CD14-positive monocyte (primary cell): ENCODE measurements at places on chromosomes 2 and 18.
A peak's percentile ranks its signal among the peaks of the same experiment; 100 is the strongest.

GRCh38 chr18:55427951-55428350 is 160.0 kb downstream of the TCF4 start:
- H3K36me3 ChIP-seq, result no peaks in the 10 kb centered on the region
- no peaks in the 10 kb centered on the region for H3K27me3 ChIP-seq
- H3K4me1 ChIP-seq, result no peaks in the 10 kb centered on the region

DNA sequence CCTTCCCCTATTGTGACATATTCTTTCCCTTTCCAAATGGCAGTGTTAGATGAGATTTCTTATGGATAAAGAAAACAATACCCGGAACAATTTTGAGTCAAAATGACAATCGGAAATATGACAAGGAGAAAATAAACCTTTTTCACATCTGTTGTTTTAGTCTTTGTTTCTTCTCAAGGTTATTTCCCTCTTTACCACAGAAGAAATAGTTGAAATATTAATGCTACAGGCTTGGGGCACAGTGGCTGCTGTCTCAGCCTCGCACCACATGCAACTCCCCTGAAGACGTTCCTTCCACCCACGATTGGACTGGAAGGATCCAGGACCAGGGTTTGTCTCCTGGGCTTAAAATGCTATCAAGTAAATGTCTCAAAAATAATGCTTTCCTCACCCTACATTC is 77.6 kb downstream of the FHOD3 start:
- H3K4me3 ChIP-seq, result no peak overlapping the region
- H3K27ac ChIP-seq, result no peak overlapping the region
- no peaks in the 10 kb centered on the region for H3K36me3 ChIP-seq
- H3K4me1 ChIP-seq, result no peaks in the 10 kb centered on the region

GRCh38 chr2:223587301-223587700 is 14.9 kb downstream of the SCG2 start:
- H3K4me3 ChIP-seq, result no peak overlapping the region
- no peak overlapping the region for H3K27ac ChIP-seq
- no peaks in the 10 kb centered on the region for H3K27me3 ChIP-seq
- H3K4me1 ChIP-seq, result no peaks in the 10 kb centered on the region
- H3K36me3 ChIP-seq, result no peaks in the 10 kb centered on the region
- no peak for DNase-seq

GRCh38 chr2:16559278-16560067 is 106.2 kb downstream of the CYRIA start:
- no peaks in the 10 kb centered on the region for H3K27me3 ChIP-seq
- H3K4me3 ChIP-seq, result no peak overlapping the region

- peaks cover 47% of the 10 kb centered on the region for H3K36me3 ChIP-seq
- peak overlapping the region; percentile 98 for H3K27ac ChIP-seq
- peaks cover 59% of the 10 kb centered on the region for H3K4me1 ChIP-seq
Observed at GRCh38 chr2:218743068-218743467, 32.4 kb downstream of the TTLL4 start.

DNA sequence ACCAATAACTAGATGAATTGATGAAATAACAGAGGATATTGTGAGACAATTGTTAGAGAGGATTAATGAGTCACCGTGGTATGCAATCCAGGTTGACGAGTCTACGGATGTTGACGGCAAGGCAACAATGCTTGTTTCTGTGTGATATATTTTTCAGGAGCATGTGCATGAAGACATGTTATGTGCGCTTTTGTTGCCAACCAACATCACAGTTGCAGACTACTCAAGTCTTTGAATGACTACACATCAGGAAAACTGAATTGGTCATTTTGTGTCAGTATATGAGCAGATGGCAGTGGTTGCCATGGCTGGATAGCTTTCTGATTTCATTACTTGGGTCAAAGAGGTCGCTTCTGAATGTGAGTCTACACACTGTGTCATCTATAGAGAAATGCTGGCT is 96.8 kb upstream of the CRACDL start:
- no peaks in the 10 kb centered on the region for H3K27me3 ChIP-seq
- no peak for DNase-seq
- H3K27ac ChIP-seq, result no peak overlapping the region
- H3K36me3 ChIP-seq, result no peaks in the 10 kb centered on the region

- H3K27ac ChIP-seq, result no peak overlapping the region
- DNase-seq, result no peak
- no peaks in the 10 kb centered on the region for H3K36me3 ChIP-seq
- H3K27me3 ChIP-seq, result no peaks in the 10 kb centered on the region
- no peak overlapping the region for H3K4me3 ChIP-seq
Observed at GRCh38 chr2:240310201-240310600, 125.3 kb upstream of the GPC1 start.

GRCh38 chr18:74950479-74950878 is 258.5 kb downstream of the PTGR3 start:
- H3K36me3 ChIP-seq, result no peaks in the 10 kb centered on the region
- no peak overlapping the region for H3K4me3 ChIP-seq
- no peak for DNase-seq
- no peak overlapping the region for H3K27ac ChIP-seq
- H3K27me3 ChIP-seq, result no peaks in the 10 kb centered on the region

DNA sequence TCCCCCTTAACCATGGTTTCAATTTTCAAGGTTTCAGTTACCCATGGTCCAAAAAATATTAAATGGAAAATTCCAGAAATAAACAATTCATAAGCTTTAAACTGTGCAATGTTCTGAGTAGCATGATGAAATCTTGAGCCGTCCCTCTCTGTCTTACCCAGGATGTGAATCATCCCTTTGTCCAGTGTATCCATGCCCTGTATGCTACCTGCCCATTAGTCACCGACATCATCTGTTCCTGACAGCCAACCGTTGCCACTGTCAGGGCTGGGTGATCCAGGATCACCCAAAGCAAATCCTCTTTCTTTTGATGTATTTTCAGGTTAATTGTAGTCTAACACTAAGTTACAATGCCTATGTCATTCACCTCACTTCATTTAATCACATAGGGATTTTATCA is 15.7 kb upstream of the OLA1 start:
- H3K27me3 ChIP-seq, result no peaks in the 10 kb centered on the region
- no peak overlapping the region for H3K27ac ChIP-seq
- no peak for DNase-seq
- no peaks in the 10 kb centered on the region for H3K36me3 ChIP-seq

DNA sequence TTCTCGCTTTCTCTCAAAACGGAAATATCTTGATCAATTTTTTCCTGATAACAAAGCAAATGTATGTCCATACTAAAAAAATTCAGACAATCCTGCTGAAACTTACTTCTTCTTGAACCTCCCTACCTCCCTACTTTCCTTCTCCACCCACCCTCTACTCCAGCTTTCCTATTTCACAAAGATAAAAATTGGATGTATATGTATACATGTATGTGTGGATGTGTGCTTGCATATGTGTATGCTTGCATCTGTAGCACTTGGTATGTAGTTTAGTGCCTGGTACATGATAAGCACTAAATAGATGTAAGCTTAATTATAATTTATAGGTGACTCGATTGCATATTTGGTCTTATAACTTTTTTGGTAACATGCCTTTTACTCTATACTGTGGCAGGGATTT is 167.5 kb upstream of the ITGA4 start:
- DNase-seq, result no peak
- no peak overlapping the region for H3K4me3 ChIP-seq
- H3K4me1 ChIP-seq, result no peaks in the 10 kb centered on the region
- no peaks in the 10 kb centered on the region for H3K36me3 ChIP-seq
- no peaks in the 10 kb centered on the region for H3K27me3 ChIP-seq
- H3K27ac ChIP-seq, result no peak overlapping the region

- DNase-seq, result no peak
- no peaks in the 10 kb centered on the region for H3K36me3 ChIP-seq
Observed at GRCh38 chr2:221569871-221570270, 2.2 kb downstream of the EPHA4 start.

DNA sequence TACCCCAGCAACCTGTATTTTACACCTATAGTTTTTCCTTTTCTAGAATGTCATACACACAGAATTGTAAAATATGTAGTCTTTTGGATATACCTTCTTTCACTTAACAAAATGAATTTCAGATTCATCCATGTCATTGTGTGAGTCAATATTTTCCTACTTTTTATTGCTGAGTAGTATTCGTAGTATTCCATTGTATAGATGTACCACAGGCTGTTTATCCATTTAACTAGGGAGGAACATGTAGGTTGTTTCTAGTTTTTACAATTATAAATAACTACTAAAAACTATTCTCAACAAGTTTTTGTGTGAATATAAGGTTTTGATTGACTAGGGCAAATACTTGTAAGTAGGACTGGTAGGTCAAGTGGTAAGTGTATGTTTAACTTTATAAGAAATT is 187.4 kb downstream of the ACOXL start:
- no peaks in the 10 kb centered on the region for H3K36me3 ChIP-seq
- H3K27ac ChIP-seq, result no peak overlapping the region
- no peaks in the 10 kb centered on the region for H3K27me3 ChIP-seq
- H3K4me1 ChIP-seq, result no peaks in the 10 kb centered on the region
- no peak overlapping the region for H3K4me3 ChIP-seq

- no peak overlapping the region for H3K4me3 ChIP-seq
- H3K36me3 ChIP-seq, result peaks cover 96% of the 10 kb centered on the region
- H3K27me3 ChIP-seq, result no peaks in the 10 kb centered on the region
- no peak overlapping the region for H3K27ac ChIP-seq
- no peak for DNase-seq
- no peaks in the 10 kb centered on the region for H3K4me1 ChIP-seq
Observed at GRCh38 chr2:71494091-71494490, 40.7 kb downstream of the DYSF start.

GRCh38 chr2:218383892-218384519 is 1.9 kb downstream of the SLC11A1 start:
- DNase-seq, result peak; percentile 70
- H3K27me3 ChIP-seq, result no peaks in the 10 kb centered on the region
- peaks cover 45% of the 10 kb centered on the region for H3K36me3 ChIP-seq
- H3K4me1 ChIP-seq, result peaks cover 89% of the 10 kb centered on the region

GRCh38 chr2:112582314-112582746 is 2.1 kb upstream of the CHCHD5 start:
- H3K27ac ChIP-seq, result no peak overlapping the region
- H3K27me3 ChIP-seq, result no peaks in the 10 kb centered on the region
- H3K4me3 ChIP-seq, result no peak overlapping the region
- peak; percentile 64 for DNase-seq

- no peak overlapping the region for H3K27ac ChIP-seq
- DNase-seq, result no peak
- H3K27me3 ChIP-seq, result peaks cover 10% of the 10 kb centered on the region
- H3K4me1 ChIP-seq, result no peaks in the 10 kb centered on the region
Observed at GRCh38 chr2:136407952-136408318, 290.0 kb upstream of the CXCR4 start.

DNA sequence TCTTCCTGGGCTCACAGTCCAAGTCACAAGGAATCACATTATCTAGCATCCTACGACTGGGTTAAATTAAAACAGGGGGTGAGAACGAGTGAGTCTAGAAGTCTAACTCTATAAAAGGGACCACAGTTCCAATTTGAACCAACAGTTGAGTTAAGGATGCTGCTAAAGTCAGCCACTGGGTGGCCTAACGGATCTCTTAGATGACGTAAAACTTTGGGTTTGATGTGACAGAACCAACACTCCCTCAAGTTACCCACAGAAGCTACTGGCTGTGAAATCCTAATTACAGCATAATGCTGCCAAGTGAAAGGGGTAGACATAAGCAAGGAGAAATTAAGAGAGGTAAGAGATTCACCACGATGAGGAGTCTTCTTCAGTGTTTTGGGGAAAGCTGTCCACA is 32.7 kb upstream of the RUFY4 start:
- H3K4me3 ChIP-seq, result no peak overlapping the region
- peak; percentile 46 for DNase-seq
- H3K27me3 ChIP-seq, result no peaks in the 10 kb centered on the region

DNA sequence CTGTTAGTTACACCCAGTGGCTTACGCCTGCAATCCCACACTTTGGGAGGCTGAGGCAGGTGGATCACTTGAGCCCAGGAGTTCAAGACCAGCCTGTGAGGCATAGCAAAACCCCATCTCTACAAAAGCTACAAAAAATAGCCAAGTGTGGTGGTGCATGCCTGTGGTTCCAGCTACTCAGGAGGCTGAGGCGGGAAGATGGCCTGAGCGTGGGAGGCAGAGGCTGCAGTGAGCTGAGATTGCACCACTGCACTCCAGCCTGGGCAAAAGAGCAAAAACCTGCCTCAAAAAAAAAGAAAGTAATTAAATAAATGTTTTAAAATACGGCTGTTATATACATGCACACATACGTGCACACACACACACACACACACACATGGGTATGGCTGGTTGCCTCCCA is 194.8 kb downstream of the HDAC4 start:
- peaks cover 65% of the 10 kb centered on the region for H3K4me1 ChIP-seq
- no peak for DNase-seq
- H3K4me3 ChIP-seq, result no peak overlapping the region
- H3K36me3 ChIP-seq, result no peaks in the 10 kb centered on the region
- peak overlapping the region; percentile 81 for H3K27ac ChIP-seq

GRCh38 chr2:30514134-30514847 is 67.2 kb downstream of the LCLAT1 start:
- no peaks in the 10 kb centered on the region for H3K4me1 ChIP-seq
- H3K4me3 ChIP-seq, result no peak overlapping the region
- DNase-seq, result no peak
- H3K27ac ChIP-seq, result no peak overlapping the region
- no peaks in the 10 kb centered on the region for H3K36me3 ChIP-seq
- H3K27me3 ChIP-seq, result no peaks in the 10 kb centered on the region

DNA sequence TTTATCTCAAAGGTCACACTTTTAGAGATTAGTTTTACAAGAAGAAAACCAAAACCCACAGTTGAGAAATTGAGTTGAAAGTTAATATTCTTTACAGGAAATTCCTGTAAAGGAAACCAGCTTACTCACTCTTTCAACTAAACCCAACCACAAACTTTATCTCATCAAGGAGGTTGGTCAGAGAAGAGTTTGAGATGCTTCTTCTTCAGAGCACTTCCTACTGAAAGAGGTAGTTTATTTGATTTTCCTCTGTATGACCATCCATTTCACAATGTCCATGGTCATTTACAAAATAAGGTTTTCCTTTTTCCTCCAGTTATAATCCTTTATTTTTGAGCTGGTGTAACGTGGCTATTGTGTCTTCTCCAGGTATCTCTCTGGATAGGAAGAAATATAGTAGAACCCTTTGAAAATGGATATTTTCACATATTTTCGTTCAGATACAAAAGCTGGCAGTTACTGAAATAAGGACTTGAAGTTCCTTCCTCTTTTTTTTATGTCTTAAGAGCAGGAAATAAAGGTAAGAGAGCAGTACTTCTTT is 4.5 kb upstream of the IL18RAP start:
- H3K4me3 ChIP-seq, result no peak overlapping the region
- no peaks in the 10 kb centered on the region for H3K27me3 ChIP-seq
- H3K27ac ChIP-seq, result peak overlapping the region; percentile 44
- DNase-seq, result peak; percentile 41

DNA sequence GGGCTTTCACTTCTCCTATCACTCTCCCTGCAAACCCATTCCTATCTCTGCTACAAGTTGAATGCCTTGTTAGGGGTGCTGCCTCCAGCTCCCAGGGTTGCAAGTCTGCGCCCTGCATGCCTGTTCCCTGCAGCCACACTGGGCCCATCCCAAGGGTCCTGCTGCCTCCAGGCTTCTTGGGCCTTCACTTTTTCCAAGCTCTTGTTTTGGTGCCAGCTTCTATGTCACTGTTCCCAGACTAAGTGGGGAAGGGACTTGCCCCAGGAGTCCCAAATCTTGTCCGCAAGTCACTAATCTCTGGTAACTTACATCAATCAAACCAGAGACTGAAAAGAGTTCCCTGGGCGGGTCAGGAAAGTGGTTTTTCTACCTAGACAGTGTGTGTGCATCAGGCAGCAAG is 65.4 kb downstream of the ZCCHC2 start:
- no peak overlapping the region for H3K4me3 ChIP-seq
- peaks cover 12% of the 10 kb centered on the region for H3K4me1 ChIP-seq
- H3K27me3 ChIP-seq, result no peaks in the 10 kb centered on the region
- H3K27ac ChIP-seq, result no peak overlapping the region
- H3K36me3 ChIP-seq, result peaks cover 13% of the 10 kb centered on the region
